ENCODE measurements at places on chromosomes 4 and X.
A peak's percentile ranks its signal among the peaks of the same experiment; 100 is the strongest.

- no peak for DNase-seq
Measured at GRCh38 chrX:104141087-104141760, 15.6 kb downstream of the SLC25A53 start.

GRCh38 chr4:10111067-10111801, 5.4 kb downstream of the WDR1 start:
- no peak for DNase-seq

- peak; percentile 84 for DNase-seq
Measured at GRCh38 chr4:183989461-183989860, 84.4 kb downstream of the STOX2 start.

GRCh38 chr4:68613752-68614151, 37.6 kb upstream of the UGT2B17 start:
- no peak for DNase-seq

DNA sequence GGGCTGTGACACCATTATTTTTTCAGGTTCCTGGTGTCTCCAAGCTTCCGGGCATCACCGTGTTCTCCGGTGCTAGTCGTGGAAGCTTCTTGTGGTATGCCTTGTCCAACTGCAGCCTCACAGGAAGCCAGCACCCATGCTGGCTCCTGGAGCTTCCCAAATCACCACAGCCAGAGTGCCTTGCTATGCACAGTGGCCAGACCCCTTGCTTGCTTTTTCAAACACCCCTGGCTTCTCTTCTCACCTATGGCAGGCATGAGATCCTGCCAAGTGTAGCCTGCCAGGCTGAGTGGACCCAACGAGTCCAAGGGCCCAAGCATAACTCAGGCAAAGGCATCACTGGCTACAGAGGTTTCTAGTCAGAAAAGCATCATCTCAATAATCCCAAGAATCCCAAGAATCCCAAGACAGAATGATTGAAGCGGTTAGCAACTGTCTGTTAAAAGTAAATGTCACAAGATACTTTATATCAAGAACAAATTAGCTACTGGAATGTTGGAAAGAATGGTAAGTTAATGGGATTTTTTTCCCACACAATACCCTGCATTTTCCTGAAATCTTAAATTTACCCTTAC, 1522.9 kb downstream of the PCDH18 start:
- DNase-seq = no peak

DNA sequence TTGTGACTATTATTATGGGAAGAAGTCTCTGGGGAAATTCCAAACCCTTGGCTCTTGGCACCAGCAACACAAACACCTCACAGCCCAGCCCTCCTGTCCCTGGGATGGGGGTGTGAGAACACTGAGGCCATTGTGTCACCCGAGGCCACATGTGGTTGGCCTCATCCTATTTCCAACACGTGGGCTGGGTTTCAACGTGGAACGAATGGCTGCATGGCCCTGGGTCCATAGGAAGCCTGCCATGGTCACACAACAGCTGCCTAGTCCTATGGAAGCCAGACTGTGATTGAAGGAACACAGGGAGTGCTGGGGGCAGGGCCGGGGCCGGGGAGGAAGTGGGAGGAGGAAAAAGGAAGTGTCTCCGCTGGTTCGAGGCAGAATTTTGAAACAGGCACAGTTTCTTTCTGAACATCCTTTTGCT, 10.0 kb downstream of the CLCN4 start:
- DNase-seq = no peak

- no peak for DNase-seq
Measured at GRCh38 chr4:102431608-102431961, 69.6 kb upstream of the NFKB1 start.

GRCh38 chr4:89576246-89576645, 260.7 kb downstream of the SNCA start:
- no peak for DNase-seq

DNA sequence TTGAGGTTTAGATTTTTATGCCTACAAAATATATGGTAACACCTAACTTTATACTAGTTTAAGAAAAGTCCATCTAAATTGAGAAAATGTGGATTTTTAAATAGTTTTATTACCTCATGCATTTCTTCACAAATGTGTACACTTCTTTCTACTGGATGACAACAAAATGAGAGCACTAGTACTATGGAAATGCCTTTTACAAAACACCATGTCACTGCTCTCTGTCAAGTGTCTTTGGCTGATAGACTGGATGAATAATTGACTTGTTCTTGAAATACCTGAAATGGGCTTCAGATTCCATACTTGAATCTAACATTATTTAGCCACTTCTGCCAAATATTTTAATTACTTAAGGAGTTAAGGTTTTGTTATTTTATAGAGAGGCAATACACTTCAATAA, 49.5 kb downstream of the AMELX start:
- no peak for DNase-seq

DNA sequence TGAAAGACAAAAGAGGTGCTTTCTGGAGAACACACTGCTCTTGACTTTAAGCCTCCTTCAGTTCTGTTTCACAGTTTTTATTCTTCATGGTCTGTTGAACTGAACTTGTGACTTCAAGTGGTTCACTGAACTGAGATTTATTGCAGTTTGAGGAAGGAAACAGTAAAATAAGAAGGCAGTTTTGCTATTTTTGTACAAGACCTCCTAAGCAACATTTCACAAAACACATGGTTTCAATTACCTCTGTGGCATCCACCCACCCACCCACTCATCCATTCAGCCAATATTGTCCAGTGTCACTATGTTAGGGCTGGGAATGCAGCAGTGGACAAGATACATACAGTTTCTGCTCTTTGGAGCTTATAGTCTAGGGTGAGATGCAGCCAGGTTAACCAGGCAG, 131.3 kb downstream of the IL1RAPL2 start:
- no peak for DNase-seq

DNA sequence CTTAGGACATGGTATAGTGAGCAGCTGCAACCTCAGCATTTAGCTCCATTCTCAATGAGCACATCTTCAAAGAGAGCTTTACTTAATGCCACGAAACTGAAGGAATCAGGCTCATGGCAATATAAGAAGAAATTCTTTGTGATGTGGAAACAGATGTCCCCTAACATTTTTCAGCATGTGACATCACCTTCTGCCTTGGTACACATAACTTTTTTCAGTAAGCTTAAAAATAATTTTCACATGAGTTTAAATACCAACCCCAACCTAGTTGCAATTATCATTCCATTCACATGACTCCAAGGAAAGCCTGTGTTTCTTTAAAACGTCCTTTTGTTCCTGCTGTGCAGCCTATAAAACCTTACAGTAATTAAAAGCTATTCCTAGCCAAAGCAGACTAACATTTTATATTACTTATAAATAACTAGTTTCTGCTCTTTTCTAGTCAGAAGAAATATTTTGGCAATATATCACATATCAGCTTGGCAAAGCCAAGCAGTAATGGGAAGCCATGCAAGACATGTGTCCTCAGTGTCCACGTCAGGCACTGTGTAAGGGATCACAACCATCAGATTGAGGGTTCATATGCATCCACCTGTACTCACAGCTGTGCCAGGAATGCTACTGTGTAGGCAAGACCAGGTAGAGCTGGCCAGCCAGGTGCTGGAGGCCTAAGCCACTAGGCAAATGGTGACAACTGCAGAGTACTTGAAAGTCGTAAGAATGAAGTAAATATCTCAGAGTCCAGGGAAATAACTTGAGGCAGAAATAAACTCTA, 466.6 kb downstream of the INPP4B start:
- DNase-seq = peak; percentile 76

GRCh38 chr4:142845293-142846107, 601 bp downstream of the INPP4B start:
- DNase-seq = peak; percentile 19

DNA sequence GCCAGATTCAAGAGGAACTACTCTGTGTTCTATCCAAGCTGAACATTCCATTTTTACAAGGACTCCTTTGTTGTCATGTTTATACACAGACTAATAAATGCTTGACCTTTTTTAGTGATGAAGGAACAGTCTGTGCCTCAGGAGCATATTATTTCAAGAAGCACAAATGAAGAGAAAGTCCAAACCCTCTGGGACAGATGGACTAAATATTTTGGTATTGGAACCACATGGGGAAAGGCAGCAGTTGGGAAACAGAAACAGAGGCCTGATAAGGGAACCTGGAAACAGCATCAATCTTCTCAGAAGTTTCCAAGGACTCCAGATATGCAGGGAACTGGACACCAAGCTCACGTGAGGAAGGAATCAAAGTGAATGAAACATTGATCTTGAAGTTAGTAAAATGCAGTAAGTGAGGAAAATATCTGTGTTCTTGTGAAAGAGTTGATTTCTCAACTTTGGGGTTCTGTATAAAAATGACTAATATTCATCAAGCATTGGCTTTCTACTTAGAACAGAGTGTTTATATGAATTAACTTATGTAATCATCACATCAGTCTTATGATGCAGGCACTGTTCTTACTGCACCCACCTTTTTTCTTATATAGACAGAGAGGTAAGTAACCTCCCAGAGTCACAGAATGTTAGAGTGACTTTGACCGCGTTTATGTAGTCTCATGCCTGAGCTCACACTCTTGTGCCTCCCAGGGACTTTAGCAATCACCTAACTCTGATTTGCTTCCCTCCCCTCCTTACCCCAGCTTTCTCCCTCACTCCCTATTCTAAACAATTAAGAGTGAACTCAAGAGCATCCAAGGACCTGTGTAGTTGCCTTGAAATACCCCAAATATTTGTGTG, 148.9 kb upstream of the JADE1 start:
- DNase-seq = peak; percentile 75

DNA sequence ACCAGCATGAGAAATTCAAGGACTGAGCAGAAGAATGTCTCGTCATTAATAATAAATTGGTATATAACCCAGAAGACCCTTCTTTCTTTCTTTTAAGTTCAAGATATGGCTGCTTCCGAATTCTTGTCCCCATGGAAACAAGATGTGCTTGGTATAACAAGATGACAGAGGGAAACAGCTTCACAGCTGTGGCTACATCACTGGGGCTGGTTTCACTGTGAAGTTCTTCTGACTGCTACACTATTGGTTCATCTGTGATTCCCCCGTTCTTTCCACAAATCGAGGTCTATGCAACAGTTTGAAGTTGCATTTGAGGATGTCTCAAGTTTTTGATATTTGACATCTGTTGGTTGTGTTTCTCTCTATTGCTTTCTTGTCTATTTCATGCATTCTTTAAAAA, 12.3 kb upstream of the DTHD1 start:
- no peak for DNase-seq

- no peak for DNase-seq
Measured at GRCh38 chr4:96497621-96498020, 657.7 kb downstream of the PDHA2 start.

DNA sequence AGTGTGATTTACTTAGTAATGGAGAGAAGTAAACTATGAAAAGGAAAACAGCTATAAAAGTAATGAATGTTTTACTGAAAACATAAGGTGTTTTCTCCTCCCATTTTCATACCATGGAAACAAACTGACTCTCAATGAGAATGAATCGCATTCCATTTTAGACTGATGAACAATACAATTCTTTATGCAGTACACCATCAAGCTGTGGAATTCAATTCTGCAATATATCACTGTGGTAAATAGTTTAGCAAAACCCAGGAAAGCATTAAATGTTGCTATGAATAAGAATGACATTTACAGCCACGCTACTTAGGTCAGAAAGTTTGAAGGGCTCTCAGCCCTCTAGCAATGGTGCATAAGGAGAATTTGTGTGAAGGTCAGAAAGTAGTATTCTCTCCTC, 7.4 kb downstream of the DCAF8L2 start:
- DNase-seq = no peak

GRCh38 chr4:24488399-24489164, 95.8 kb downstream of the DHX15 start:
- DNase-seq = peak; percentile 67

- no peak for DNase-seq
Measured at GRCh38 chr4:70313736-70314135, 21.0 kb upstream of the CABS1 start.

DNA sequence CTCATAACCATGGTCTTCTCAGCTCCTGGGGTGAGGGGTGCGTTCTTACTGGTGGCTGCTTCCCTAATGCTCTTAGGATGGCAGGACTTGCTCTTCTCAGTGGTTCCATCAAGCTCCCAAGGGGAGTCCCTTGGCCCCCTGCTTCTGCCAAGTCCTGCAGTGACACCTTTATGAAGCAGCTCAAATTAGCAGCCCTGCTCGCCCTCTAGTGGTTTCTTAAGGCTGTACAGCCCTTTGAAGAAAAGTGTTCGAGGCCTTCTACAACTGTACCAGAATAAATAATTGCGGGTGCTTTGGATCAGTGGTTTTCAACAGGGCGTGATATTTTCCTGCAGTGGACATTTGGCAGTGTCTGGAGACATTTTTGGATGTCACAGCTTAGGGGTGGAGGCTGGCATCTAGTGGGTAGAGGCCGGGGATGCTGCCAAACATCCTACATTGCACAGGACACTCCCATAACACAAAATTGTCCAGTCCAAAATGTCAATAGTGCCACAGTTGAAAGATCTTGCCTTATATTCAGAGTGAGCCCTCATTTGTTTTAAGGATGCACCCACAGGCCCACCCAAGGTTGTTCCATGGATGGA, 204.7 kb upstream of the S100G start:
- peak; percentile 19 for DNase-seq

DNA sequence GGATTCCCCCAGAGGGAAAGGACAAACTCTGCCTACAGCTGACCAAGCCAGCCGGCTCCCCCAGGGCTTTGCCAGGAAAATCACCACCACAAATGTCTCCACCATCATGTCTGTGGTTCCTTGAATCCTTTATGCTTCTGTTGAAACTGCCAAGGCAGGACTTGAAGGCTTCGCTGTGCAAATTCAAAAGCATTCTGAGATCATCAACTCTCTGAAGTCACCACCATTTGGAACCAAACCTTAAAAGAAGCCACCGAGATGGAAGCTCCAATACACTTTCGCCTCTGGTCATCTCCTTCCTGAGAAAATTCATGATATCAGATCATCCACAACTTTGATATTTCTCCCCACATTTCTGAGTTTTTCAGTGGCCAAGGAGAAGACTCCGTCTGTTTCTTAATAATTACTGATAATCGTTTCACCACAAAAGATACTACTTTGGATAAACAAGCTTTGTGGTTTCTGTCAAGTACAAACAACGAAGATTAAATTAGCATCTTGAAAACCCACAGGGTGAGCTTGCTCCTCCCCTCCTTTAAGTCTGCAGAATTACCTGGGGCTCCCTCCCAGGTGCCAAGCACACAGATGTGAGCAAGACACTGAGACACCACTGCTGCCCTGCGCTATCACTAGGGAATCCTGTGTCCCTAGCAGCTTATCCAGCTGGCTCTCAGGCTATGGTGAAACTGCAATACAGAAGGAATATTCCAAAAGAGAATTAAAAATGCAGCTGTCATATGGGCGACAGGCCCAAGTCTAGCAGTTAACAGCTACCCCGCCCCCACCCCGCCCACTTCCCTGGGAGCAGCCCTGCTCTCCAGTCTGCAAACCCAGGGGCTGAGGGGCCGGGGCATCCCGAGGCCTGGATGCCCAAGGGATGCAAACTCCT, 125.0 kb upstream of the TBL1X start:
- peak; percentile 45 for DNase-seq

GRCh38 chrX:44247468-44247867, 96.0 kb downstream of the EFHC2 start:
- no peak for DNase-seq

GRCh38 chr4:156598138-156598681, 373.4 kb downstream of the PDGFC start:
- DNase-seq = peak; percentile 97

- no peak for DNase-seq
Measured at GRCh38 chrX:129798888-129799287, 19.1 kb downstream of the SASH3 start.

GRCh38 chrX:74340051-74340450, 36.1 kb downstream of the ZCCHC13 start:
- no peak for DNase-seq

Measured in mesenchymal stem cell (in vitro differentiated cells and primary cell).